ENCODE measurements at places on chromosomes 16 and 17. TPM values are rescaled to one million over a fixed set of nuclear protein-coding genes. Genes with fewer than 3 reads are reported as not detected.

DNA sequence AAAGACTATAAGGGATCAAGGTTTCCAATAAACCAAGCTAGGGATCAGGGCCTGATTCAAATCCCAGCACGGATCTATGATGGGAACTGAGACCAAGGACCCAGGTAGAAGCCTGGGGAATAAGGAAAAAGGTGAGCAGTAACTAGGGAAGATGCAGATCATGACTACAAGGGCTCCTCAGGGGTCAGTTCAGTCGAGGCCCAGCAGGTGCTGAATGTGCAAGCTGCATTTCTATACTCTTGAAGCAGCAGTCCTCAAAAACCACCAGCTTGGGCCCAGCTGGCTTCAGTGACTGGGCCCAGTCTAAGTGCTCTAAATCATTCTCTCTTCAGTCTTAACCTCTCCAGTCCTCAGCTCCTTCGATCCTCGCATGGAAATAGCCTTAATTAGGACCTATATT, 228.8 kb upstream of the AXIN2 start:
- no peak for DNase-seq

DNA sequence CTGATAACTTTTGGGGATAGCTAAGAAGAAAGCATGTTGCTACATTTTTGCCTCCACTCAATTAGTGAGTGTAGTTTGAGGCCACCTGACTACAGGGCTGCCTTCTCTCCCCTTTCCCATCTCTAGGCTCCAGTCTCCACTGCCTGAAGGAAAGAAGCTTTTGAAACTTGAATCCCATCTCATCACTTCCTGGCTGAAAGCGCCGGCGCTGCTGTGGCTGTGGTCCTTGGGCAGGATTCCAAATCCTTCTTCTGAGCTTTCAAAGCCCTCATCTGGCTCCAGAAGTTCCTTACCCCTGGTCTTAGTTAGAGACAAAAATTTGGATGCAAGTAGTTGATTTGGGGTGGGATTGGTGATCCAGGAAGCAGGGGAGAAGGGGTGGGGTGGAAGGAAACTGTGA, 119.4 kb downstream of the FOXL1 start:
- no peak for DNase-seq

TMEM238L gene
- total RNA-seq: not detected

DNA sequence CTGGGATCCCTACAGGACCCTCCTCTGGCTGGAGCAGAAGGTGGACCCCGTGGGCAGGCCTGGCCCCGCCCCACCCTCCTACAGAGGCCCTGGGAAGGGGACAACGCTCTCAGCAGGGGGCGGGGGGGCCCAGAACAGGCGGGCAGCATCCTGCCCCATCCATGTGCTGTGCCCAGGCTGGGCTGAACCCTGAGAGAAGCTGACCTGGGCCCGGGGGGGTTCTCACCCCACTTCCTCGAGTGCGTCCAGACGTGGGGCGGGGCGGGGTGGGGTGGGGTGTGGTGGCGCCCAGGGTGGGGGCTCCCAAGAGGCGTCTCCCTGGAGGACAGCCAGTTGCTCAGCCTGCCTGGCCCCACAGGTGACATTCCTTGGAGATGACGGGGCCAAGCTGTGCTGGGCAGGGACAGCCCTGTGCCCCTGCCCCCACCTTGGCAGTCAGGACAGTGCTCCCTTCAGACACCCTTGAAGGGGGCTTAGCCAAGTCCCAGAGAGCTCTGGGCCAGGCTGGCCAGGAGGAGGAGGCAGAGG, 390 bp upstream of the UNC13D start:
- no peak for DNase-seq

HEXIM1 gene
- 33.1 TPM for total RNA-seq

DNA sequence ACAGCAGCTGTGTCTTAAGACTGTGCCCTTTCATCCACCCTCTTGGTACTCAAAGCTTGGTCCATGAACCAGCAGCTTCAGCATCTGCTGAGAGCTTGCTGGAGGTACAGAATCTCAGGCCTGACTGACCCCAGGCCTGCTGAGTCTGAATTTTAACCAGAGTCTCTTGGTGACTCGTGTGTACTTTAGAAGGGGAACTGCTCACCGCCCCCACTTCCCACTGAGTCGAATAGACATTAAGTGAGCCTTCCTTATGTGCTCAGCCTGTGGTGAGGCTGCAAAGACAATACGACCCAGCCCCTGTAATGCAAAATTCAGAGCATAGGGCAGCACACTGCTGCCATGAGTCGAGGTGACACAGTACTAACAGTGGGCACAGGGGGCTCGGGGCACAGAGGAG, 662.8 kb downstream of the WWOX start:
- DNase-seq: no peak

ZNF19 gene
- 1.9 TPM for total RNA-seq

DNA sequence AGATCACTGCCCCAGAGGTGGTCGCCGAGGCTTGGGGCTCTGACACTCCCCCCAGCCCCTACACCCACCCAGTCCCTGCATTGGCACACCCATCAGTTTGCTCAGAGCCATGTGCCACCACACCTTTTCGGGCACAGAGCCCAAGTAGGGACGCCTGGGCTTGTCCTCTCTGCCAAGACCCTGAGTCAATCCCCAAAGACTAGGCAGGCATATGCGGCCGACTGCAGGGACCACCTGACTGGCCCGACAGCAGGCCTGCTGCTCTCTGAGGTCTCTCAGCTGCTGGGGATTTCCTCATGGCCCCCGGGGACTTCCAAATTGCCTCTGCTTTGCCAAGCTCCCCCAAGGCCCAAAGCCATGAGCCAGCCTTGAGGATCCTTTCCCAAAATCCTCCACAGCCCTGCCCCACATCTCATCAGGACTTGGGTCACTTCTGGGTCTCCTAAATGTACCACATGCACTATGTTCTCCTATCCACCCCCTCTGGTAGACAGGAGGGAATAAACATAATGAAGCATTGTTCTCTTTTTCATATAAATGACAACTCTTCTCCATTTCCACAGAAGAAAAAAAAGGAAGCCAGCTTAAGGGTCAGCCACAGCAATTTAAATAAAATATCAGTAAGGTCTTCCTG, 30.6 kb downstream of the MYO18A start:
- DNase-seq: no peak

IGF2BP1 gene
- total RNA-seq: not detected

TM4SF5 gene
- total RNA-seq: not detected

GRCh38 chr17:71180801-71181385, 939.9 kb upstream of the SOX9 start:
- DNase-seq: no peak
